ENCODE measurements at places on chromosomes 3 and 15. TPM values are rescaled to one million over a fixed set of nuclear protein-coding genes. Genes with fewer than 3 reads are reported as not detected.

DNA sequence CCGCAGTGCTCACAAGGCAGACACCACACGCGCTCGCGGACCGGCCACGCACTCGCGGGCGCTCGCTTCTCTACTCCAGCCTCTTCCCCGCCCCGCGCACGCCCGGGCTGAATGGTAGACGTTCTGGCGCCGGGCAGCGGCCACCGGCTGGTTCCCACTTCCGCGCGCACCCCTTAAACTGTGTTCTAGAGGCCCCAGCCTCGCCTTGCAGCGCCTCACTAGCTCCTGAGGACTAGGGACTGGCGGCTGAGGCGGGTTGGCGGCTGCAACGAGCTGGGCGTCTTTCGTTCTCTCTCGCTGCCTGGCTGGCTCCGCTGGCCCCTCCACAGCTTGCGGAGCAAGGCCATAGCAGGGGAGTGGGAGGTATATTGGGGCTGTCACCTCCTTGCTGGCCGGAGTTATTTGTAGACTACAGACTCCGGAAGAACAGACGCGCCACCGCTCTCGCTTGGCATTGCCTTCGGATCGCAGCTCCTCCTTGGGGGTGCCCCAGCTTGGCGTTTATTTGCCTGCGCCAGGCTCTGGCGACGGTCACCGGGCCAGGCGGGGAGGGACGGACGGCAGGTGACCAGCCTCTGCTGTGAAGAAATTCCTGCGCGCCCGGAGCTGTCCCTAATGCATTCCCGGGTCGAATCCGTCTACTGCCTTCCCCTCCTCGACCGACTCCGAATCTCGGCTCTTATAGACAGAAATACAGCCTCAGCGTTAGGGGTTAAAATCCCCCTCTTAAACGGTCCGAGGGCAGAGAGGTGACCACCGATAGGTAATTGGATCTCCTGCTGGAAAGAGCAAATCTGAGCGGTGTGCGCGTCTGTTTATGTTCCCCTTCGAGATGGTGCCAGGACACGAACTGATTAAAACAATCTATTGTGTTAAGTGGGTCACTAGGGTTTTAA is 1.3 kb downstream of the GREM1 start:
- DNase-seq, result no peak

GRCh38 chr3:4899710-4900109 is 79.5 kb upstream of the BHLHE40 start:
- no peak for DNase-seq

- DNase-seq, result no peak
Measured at GRCh38 chr15:69253156-69253555, 45.6 kb upstream of the PAQR5 start.

GRCh38 chr3:129005526-129006303 is 4.6 kb downstream of the EFCC1 start:
- no peak for DNase-seq

DNA sequence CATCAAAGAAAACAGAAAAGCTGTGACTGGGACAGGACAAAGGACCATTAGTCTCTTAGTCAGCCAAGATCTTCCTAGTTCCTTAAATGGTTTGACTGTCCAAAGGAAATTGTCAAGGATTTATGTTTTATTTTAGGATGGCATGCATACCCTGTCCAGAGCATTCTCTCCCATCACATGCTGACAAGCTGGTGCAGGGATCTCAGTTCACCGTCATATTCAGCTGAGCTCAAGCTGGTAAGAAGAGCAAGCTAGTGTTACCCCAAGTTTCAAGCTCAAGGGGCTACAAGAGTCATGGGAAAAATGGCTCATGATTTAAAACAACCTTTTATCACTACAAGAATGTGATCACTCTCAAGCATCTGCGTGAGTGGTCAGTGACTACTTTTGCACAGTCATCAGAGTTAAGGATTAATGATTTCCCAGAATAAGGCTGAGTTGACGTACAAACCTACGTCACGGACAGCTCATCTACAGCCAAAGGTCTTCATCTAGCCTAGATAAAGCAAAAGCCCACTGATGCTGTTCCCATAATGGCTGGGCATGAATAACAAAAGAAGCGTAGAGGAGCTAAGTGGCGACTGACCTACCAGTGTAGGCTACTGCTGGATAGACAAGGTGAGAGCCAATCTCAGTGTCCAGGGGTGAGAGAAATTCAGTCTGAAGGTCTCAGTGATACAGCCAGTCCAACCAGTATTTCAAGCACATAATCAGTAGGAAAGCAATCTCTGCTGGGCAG is 157.5 kb downstream of the GABRB3 start:
- no peak for DNase-seq

GRCh38 chr3:945738-946137 is 147.1 kb upstream of the CNTN6 start:
- no peak for DNase-seq

GRCh38 chr3:196274585-196274984 is 12.9 kb downstream of the PCYT1A start:
- DNase-seq, result no peak

DNA sequence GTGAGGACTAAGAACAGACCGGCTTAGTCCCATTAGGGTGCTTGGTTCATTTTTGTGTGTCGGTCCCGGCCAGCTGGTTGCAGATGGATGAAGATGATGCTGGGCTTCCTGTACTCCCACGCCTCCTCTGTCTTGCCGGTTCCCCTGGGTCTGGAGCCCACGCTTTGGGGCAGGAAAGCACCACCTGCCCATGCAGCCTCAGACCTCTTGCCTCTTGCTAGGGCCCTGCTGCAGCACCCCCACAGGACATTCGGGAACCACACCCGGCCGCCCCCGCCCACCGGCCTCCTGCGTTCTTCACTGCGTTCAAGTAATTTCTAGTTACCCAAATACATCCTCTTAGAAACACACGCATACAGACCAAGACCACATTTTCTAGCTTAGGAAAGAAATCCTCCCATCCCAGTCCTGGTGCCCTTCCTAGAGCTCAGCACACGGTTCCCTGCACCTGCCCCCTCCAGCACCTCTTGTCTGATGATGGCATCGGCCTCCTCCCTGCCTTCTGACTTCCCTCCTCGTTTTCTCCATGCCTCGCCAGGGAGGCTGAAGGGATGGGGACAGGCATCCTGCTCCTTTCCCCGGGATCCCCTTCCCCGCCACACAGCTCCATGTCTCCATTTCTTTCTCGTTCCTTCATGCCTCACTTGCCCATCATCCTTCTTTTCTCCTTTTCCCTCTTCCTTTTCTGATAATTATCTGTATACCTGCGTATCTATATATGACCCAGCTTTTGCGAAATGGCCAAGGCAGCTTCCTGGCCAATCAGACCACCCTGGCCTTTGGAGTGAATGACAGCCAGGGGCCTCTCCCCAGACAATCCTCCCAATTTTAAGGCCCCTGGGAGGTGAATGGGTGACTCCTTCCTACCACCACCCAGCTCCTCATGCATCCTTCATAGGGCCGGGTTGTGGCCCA is 30.9 kb downstream of the FAM3D start:
- DNase-seq, result no peak

- no peak for DNase-seq
Measured at GRCh38 chr15:56273724-56274123, 30.0 kb upstream of the RFX7 start.

GRCh38 chr3:150278195-150278594 is 129.9 kb upstream of the TSC22D2 start:
- no peak for DNase-seq

DNA sequence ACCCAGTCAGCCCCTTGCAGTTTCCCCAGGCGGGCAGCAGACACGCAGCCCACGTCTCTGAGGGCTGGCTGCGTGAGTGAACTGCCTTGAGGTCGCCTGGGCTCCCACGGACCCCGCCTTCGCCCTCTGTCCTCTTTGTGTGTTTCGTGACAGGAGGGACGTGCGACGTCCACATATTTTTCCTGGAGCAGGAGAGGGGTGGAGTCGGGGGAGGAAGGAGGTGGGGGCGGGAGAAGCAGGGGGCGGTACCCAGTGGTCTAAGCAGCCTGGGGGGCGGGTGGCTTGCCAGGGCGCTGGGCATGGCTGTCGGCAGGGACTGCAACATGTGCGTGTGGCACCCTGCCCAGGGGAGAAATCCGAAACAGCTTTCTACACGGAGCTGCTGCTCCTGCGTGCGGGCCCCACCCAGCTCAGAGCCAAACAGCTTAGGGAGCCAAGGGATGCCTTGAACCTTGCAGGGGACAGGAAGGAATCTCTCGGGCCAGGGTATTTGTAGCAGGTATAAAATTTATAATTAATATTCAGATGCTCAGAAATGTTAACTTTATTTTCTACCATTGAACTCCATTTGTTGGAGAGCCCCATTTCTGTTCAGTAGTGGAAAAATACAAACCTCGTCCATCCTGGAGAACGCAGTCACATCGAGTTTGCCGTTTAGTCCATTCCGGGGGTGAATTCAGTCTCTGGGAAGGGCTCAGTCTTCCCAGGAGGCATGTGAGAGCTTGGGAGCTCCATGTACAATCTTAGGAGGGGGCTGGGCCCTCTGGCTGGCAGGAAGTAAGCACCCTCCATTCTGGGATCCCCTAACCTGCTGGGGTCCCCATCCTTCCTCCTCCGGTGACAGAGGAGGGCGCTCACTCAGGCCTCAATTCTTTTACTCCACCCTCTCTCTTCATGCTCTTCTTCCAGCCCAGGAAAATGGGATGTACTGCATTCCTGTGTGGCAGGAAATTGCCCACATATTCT is 79.1 kb upstream of the MEF2A start:
- peak; percentile 70 for DNase-seq

GRCh38 chr3:157317895-157318294 is 118.8 kb upstream of the PTX3 start:
- DNase-seq, result no peak

- DNase-seq, result no peak
Measured at GRCh38 chr3:45596290-45596791, 1.8 kb downstream of the LIMD1 start.

DNA sequence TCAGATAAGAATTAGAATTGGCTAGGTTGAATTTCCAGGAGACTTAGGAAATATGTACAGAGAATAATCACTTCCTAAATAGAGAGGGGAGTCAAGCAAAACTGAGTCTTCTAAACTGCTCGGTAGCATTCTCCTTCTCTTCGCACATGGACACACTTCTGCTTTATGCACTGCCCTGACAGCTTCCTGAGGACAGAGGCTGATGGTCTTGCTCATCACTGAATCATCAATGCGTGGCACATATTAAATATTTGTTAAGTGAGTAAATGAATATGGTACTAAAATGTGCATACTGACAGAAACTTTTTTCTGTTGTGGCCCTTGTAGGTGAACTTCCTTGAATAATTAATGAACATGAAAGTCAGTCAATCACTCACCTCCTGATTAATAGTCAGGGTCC is 315.5 kb downstream of the FHIT start:
- no peak for DNase-seq

GRCh38 chr3:8954938-8955763 is 8.1 kb downstream of the RAD18 start:
- DNase-seq, result no peak

- no peak for DNase-seq
Measured at GRCh38 chr3:157082305-157082982, 77.5 kb downstream of the CCNL1 start.

GRCh38 chr3:85726241-85726640 is 767.5 kb downstream of the CADM2 start:
- no peak for DNase-seq

- no peak for DNase-seq
Measured at GRCh38 chr3:56763233-56763632, 38.5 kb downstream of the ARHGEF3 start.

GRCh38 chr15:31279221-31280045 is 47.2 kb upstream of the KLF13 start:
- no peak for DNase-seq

DNA sequence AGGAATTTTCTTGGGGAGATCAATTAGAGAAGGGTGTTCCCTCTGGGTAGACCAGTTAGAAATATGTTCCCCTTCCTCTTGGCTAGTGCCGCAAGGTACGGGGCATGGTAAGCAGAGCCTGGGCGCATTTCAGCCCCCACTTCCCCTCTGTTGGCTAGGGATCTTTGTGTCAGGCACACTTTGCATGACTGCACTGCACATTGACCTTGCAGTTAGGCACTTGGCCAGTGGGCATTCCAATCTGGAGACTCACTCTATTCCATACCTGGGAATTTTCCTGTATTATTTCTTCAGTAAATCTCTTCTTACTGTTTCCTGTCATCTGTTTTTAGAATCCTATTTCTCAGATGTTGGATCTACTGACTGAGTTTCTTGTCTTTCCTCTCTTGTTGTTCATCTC is 30.0 kb upstream of the CACNA1D start:
- no peak for DNase-seq

- no peak for DNase-seq
Measured at GRCh38 chr15:35622641-35623340, 76.8 kb upstream of the DPH6 start.

DNA sequence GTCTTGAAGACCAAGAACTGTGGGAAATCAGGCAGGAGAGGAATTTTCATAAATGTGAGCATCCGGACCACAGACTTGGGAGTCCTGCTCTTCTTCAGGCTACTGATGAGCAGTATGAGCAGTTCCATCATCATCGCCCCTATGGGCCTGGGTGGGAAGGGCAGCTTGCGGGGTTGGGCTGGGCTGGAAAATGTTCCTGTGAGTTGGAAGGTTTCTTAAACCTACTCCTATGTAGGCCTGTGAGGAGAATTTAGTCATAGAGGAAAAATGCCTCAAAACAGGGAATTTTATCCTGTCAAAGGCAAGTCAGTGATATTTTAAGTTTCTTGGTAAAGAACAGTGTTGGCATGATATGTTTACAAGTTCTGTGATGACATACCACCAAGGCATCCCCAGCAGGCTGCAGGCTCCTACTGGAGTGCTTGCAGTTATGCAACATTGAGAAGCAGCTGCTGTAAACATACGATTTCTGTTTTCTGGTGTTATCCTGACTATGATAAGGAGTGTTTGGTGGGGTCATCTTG is 10.3 kb downstream of the MASP1 start:
- no peak for DNase-seq

Gene NRROS
- 3.9 TPM for total RNA-seq

Gene CPEB1
- 2.7 TPM for total RNA-seq

Gene LRRC31
- total RNA-seq, result not detected

Gene NANOGP8
- 0.89 TPM for total RNA-seq

Gene CHP1
- 49.4 TPM for total RNA-seq

Gene EBLN2
- 11.0 TPM for total RNA-seq

Gene CHRM5
- not detected for total RNA-seq

Gene COL7A1
- total RNA-seq, result 71.4 TPM

Gene ATR
- total RNA-seq, result 31.2 TPM

Gene OR5K2
- total RNA-seq, result not detected

Gene CLDN18
- total RNA-seq, result not detected

Gene KCNAB1
- 6.3 TPM for total RNA-seq

Gene REC114
- not detected for total RNA-seq

Gene PCSK6
- 20.9 TPM for total RNA-seq
